ENCODE measurements at places on chromosomes 5 and 9.

- no peak for DNase-seq
Measured at GRCh38 chr9:33081128-33081851, 4.8 kb upstream of the SMU1 start.

- no peak for DNase-seq
Measured at GRCh38 chr9:104748359-104749031, 1.0 kb downstream of the NIPSNAP3A start.

DNA sequence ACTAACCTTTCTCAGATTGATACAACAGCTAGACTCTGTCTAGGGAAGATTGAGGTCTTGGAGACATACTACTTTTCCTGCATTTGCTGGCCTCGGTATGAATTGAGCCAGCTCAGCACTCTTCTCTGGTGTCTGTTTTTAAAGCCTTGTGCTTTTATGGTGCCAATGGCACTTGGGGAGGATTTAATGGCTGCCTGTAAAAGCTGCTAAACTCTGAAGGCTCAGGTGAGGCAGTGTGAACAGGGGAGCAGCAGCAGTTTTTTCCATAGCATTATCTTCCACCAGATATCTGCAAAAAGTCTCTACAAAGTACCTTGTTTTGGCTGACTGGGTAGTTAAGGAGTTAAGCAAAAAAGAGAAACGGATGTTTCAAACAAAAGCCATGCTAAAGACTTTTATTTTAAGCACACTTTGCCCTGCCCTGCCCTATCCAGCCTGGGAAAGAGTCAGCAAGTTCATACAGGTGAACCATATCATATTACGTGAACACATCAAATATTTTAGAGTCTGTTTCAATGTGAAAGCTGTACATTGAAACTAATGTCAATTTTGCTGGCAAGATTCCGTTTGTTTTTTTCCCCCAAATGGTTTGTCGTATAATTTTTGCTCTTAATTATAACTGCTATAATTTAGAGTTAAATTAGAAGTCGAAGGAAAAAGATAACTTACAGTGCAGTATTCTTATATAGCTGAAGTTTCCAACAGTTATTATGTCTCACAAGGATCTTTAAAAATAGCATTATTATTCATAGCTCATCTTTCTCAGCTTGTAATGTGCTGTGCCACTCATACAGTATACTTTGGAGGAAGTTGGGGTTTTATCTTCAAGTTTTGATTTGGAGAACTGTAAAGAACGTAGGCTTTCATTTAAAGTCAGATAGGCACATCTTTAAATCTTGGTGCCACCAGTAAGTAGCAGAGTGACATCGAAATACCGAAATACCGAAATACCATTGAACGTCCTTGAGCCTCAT, 424.1 kb upstream of the CD180 start:
- peak; percentile 22 for DNase-seq

DNA sequence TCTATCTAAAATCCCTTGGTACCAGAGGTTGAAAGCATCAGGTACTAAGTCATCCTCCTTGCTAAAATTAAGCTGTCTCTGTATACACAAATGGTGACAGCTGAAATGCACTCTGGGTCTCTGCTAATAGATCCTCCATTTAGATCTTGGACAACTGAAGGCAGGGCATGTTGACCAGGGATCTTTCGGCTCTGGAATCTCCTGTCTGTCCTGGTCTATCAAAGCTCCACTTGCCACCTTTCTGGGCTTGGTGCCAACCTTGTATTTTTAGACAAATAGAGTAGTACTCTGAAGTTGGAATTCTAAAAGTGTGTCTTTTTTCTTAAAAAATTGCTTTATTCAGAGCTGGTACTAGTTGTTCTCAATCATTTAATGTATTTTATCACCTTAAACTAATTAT, 135.2 kb upstream of the HMHB1 start:
- no peak for DNase-seq

- no peak for DNase-seq
Measured at GRCh38 chr5:62547945-62548630, 30.5 kb upstream of the LRRC70 start.

DNA sequence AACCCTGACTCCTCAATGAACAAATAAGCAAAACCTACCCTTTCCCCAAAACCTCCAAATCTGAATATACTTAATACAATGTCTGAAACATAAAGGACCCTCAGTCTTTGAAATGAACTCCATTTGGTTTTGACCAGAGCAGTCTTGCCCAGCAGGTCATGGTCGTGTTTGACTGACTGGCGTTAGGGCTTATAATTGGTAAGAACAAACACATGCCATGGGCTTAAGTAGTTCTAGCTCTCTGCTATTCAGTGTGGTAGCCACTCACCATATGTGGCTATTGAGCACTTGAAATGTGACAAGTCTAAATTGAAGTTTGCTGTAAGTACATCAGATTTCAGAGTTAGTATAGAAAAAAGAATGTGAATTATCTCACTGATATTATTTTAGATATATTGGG, 42.1 kb downstream of the LRRTM2 start:
- DNase-seq, result no peak

DNA sequence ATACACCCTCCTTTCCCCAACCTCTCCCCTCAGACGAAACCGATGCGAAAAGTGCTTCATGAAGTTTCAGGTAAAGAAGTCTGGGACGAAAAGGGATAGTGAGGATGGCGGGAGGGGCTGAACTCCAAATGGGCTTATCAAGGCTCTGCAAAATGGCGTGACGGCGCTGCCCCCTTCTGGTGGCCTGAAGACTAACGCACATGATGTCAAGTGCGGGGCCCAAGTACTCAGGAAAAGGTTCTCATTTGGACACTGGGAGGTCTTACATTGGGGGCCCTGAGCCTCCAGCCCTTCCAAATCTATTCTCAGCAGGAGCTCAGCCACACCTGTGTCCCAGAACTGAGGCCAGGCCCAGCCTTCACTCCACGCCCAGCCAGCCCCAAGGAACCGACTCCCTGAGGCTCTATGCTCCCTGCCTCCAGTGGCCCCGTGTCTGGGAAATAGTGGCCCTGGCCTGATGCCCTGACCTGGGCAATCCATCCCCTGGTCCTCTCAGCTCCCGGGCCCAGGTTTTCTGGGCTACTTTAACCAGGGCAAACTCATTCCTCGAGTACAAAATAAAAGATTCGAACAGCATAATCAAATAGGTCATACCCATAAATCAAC, 119.9 kb downstream of the KCNIP1 start:
- DNase-seq, result no peak
